Right cardiac atrium (tissue), 5 donors: ENCODE measurements at places on chromosomes 7 and 10.

GRCh38 chr7:75688200-75689136, 50.3 kb downstream of the HIP1 start:
- DNase-seq = no peak

- peak; percentile 37 for DNase-seq
Measured at GRCh38 chr10:132715776-132716680, 69.9 kb downstream of the NKX6-2 start.

GRCh38 chr10:61894133-61894532, 7.4 kb upstream of the ARID5B start:
- no peak for DNase-seq

- DNase-seq = no peak
Measured at GRCh38 chr10:72000073-72001032, 36.2 kb downstream of the CHST3 start.

DNA sequence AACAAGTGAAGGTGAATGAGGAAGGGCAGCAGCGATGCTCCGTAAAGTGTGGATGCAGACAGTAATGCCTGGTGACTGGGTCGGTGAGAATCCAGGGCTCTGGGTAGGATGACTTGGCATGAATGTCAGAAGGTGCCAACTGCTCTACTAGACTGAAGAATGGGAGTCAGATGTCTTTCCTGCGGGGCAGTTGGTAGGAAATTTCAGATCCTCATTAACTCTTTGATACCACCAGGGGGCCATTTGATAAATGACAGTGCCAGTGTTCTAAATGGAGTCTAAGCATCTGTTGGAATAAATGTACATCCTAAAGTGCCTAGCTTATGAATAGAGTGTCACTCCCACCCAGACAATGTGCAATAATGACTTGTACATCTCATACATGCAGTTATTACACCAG, 462.0 kb downstream of the GRM8 start:
- DNase-seq = no peak

DNA sequence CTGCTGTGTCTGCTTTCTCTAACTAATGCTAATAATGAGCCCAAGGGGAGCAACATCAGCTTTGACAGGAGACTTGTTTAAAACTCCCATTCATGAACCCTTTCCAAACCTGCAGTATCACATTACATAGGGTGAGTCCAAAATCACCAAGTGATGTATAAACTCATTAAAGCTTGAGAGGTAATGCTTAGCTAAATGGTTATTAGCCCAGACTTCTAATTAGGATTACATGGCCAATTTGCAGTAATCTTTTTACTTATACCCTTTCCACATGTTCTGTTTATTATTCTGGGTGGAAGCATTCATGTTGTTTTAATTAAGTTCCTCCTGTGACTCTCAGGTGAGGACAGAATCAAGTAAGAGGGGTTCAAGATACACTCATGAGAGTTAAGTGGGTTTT, 17.5 kb downstream of the ZNF138 start:
- no peak for DNase-seq

DNA sequence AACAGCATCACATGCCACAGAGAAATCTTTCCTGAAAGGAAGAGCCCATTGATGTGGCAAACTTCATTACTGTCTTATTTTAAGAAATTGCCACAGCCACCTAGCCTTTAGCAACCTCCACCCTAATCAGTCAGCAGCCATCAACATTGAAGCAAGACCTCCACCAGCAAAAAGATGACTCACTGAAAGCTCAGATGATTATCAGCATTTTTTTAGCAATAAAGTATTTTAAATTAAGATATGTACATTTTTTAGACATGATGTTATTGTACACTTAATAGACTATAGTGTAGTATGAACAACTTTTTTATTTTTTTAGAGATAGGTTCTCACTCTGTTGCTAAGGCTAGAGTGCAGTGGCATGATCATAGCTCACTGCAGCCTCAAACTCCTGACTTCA, 14.8 kb downstream of the STEAP1B start:
- no peak for DNase-seq

- DNase-seq = no peak
Measured at GRCh38 chr7:110386006-110386405, 704.9 kb upstream of the LRRN3 start.

DNA sequence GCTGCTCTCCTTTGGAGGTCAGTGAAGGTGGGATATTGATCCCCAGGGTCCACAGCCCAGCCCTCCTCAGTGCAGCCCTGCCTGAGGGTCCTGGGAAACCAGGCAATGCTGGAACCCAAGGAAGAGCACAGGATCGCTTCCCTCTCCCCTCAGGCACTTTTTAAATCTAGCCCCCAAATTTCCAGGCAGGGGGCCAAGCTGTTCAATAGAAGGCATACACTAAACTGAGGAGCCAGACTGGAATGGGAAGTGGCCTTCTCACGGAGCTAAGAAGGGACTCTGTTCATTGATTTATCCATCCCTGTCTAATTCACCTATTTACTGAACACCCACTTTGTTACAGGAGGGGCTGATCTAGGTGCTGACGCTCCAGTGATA, 60.3 kb downstream of the GLI3 start:
- no peak for DNase-seq

DNA sequence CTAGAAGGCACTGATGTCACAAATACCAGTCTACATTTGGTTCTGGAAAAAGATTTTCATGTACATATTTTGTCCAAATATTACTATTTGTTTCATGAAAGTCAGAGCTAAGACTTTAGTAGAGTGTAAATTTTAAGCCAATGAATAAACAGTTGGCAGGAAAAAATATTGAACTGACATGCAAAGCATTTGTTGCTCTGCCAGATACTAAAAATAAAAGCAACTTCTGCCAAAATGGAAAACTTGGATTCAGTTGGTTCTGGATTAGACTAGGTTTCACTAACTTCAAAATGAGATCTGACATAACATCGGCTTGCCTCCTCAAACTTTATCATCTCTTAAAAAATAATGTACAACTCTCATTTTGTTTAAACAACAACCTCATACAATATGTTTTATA, 34.9 kb downstream of the FAM204A start:
- no peak for DNase-seq

- no peak for DNase-seq
Measured at GRCh38 chr7:50584386-50584785, 19.2 kb upstream of the DDC start.

GRCh38 chr10:92387289-92387940, 96.4 kb downstream of the MARCHF5 start:
- peak; percentile 29 for DNase-seq

DNA sequence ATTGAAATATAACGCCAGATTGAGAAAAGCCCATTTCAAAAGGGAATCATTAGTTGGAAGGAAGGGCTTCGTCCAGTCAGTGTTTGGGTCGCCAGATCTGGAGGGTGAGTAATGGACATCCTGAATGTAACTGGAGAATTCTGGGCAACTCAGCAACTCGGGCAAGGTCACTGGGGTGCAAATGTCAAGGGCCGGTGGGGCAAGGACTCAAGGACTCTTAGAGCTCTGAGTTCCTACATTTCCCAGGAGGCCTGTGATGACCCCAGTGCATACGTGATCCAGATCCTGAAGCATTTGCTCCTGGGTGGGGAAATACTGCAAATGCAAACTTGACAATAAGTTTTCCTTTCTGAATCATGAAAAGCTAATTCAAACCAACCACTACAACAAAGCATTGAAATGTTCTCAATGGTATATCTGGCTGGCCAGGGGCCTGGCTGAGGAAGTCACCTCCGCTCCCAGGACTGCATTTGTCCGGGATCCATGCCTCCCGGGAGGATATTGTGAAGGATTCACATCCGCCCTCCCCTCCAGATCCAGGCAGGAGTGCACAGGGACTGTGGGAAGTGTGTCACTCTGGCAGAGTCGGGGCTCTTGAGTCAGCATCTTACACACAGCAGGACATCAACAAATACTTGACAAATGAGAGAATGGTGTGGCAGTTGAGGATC, 164.0 kb downstream of the FANK1 start:
- no peak for DNase-seq

GRCh38 chr7:30406664-30407425, 71.7 kb downstream of the NOD1 start:
- no peak for DNase-seq
